ENCODE measurements at places on chromosomes 3 and 15. TPM values are rescaled to one million over a fixed set of nuclear protein-coding genes. Genes with fewer than 3 reads are reported as not detected.

EHD4 gene
- 17.2 TPM for total RNA-seq

DNA sequence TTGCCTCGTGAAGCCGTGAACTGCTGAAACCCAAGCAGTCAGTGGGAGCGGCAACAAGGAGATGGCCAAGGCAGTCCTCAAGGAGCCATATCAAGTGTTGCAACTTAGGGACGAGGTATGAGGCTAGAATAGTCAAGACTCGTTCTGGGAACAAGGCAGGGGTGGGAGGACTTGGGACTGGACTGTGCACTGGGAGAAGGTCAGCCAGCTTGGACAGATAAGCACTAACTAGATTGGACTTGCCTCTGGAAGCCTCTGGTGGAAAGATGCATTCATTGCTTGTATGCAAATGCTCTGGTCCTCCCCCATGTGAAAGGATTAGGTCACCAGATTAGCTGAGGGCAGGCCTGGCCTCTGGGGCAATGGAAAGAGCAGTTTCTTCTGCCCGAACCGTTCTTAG is 123.3 kb upstream of the CTNNB1 start:
- no peaks in the 10 kb centered on the region for H3K36me3 ChIP-seq
- H3K27me3 ChIP-seq: peaks cover 10% of the 10 kb centered on the region
- no peak for DNase-seq
- no peak overlapping the region for H3K4me3 ChIP-seq
- H3K27ac ChIP-seq: no peak overlapping the region

DNA sequence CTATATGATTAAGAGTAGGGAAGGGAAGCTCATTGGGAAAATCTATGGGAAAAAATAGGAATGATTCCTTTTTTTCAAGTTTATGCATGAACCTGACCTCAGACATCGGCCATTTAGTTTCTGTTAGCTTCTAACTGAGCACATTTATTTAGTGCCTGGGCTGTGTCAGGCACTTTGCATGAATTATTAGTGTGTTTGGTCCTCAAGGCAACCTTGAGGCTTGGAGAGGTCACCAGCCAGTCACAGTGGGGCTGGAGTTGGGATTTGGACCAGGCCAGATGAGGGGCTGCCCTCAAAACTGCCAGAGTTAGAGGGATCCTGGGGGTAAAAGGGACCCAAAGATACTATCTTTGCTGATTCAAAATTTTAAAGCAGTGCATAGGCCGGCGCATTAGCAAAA is 8.1 kb downstream of the SIAH2 start:
- H3K4me1 ChIP-seq: peaks cover 27% of the 10 kb centered on the region
- H3K36me3 ChIP-seq: peaks cover 9% of the 10 kb centered on the region
- no peak for DNase-seq
- H3K27me3 ChIP-seq: no peaks in the 10 kb centered on the region

DNA sequence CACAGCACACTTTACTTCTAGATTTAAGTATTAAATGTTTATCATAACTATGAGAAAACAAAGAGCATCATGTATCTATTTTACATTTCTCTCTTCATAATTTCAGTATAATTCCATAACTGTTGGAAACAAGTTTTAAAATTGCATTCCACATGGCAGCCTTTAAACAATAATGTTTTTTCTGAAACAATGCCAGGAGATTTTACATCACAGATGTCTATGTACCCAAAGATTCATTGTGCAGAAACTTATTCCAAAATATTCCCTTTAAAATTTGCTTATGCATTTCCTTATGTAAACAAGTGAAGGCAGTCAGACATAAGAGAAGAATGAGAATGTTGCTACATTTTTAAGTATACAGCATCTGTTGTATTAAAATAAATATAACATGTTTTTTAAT is 324.9 kb upstream of the COL8A1 start:
- H3K27ac ChIP-seq: no peak overlapping the region
- H3K27me3 ChIP-seq: no peaks in the 10 kb centered on the region
- H3K36me3 ChIP-seq: no peaks in the 10 kb centered on the region
- no peaks in the 10 kb centered on the region for H3K4me1 ChIP-seq
- DNase-seq: no peak

GRCh38 chr3:47261301-47261700 is 21.3 kb downstream of the KIF9 start:
- H3K4me3 ChIP-seq: no peak overlapping the region
- no peaks in the 10 kb centered on the region for H3K36me3 ChIP-seq
- no peaks in the 10 kb centered on the region for H3K27me3 ChIP-seq
- DNase-seq: no peak
- H3K4me1 ChIP-seq: peaks cover 7% of the 10 kb centered on the region

CCDC39 gene
- 0.22 TPM for total RNA-seq

GRCh38 chr3:110859336-110859735 is 212.3 kb upstream of the NECTIN3 start:
- H3K27ac ChIP-seq: peak overlapping the region; percentile 82
- peak overlapping the region; percentile 14 for H3K4me3 ChIP-seq
- no peak for DNase-seq
- H3K36me3 ChIP-seq: no peaks in the 10 kb centered on the region
- no peaks in the 10 kb centered on the region for H3K27me3 ChIP-seq
- H3K4me1 ChIP-seq: peaks cover 11% of the 10 kb centered on the region

FBXL22 gene
- 0.31 TPM for total RNA-seq

REC114 gene
- not detected for total RNA-seq

- H3K4me1 ChIP-seq: peaks cover 4% of the 10 kb centered on the region
- H3K27me3 ChIP-seq: no peaks in the 10 kb centered on the region
- H3K4me3 ChIP-seq: no peak overlapping the region
- DNase-seq: no peak
Measured at GRCh38 chr3:178823150-178823549, 248.5 kb downstream of the ZMAT3 start.

LIPC gene
- total RNA-seq: 5.9 TPM

GP9 gene
- total RNA-seq: not detected

GRCh38 chr3:127848131-127849129 is 26.1 kb upstream of the MGLL start:
- no peak for DNase-seq
- H3K36me3 ChIP-seq: no peaks in the 10 kb centered on the region
- no peak overlapping the region for H3K4me3 ChIP-seq
- peaks cover 1% of the 10 kb centered on the region for H3K4me1 ChIP-seq
- H3K27ac ChIP-seq: no peak overlapping the region

TF gene
- 3.8 TPM for total RNA-seq

IQCF2 gene
- not detected for total RNA-seq

SLC12A8 gene
- total RNA-seq: 9.2 TPM

- H3K36me3 ChIP-seq: no peaks in the 10 kb centered on the region
- no peak for DNase-seq
- H3K4me3 ChIP-seq: no peak overlapping the region
- H3K27me3 ChIP-seq: peaks cover 21% of the 10 kb centered on the region
Measured at GRCh38 chr3:127193341-127193740, 410 bp downstream of the PRR23E start.

DNA sequence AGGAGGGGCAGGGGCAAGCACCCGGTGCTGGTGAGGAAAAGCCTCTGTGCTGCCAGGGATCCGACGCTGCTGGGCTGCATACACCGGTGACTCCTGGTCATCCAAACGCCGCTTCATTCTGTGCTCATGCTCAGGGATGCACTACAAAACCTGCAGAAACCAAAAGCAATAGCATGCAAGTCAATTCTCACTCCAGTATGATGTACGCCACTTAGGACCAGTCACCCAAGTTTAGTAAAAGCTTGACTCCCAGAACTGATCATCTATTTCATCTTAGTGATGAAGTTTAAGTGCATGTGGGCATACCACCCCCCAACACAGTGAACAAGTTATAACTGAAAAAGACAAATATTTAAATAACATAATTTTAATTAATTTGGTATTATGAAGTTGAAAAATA is 21.2 kb downstream of the SIN3A start:
- peaks cover 14% of the 10 kb centered on the region for H3K4me1 ChIP-seq
- no peak overlapping the region for H3K4me3 ChIP-seq
- no peaks in the 10 kb centered on the region for H3K27me3 ChIP-seq
- peak overlapping the region; percentile 20 for H3K27ac ChIP-seq
- DNase-seq: no peak

- H3K4me1 ChIP-seq: peaks cover 5% of the 10 kb centered on the region
- peak overlapping the region; percentile 82 for H3K4me3 ChIP-seq
- peaks cover 10% of the 10 kb centered on the region for H3K27me3 ChIP-seq
- DNase-seq: no peak
Measured at GRCh38 chr3:180990505-180990904, 969 bp upstream of the DNAJC19 start.

DUOXA1 gene
- total RNA-seq: 1.4 TPM

BFSP2 gene
- not detected for total RNA-seq

- DNase-seq: no peak
Measured at GRCh38 chr15:73139744-73140553, 87.7 kb downstream of the NEO1 start.

DNA sequence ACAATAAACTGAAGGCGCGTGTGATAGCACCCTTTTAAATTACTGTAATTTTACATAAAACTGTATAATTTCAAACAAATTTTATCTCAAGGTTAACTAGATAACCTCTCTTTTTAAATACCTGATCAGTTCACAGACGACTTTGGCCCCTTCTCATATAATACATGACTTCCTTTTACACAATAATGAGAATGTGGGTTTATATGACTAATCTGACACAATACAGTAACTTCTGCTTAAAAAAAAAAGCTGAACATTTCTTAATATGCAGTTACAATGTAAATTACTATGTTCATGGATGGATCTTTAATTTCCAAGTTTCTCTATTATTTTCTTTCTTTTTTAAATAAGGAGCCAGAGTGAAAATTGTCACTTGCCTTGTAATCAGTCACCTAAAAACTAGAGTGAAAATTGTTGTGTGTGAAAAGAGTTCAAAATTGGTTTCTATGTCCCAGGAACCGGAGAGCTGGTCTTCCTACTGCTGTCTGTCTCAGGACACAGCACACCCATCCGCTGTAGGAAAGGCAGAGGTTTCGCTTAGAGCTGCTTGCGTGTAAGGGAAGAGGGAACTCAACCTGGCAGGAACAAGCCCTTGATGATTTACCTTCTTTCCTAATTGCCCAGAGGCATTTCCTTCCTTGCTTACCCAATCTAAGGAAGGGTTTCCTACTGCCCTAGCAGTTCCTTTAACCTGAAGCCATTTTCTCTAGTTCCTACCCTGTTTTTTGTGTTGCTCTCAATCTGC is 33.3 kb downstream of the PLD1 start:
- no peaks in the 10 kb centered on the region for H3K36me3 ChIP-seq
- no peaks in the 10 kb centered on the region for H3K27me3 ChIP-seq
- peaks cover 38% of the 10 kb centered on the region for H3K4me1 ChIP-seq
- H3K27ac ChIP-seq: peak overlapping the region; percentile 82

TIMP4 gene
- not detected for total RNA-seq

DNA sequence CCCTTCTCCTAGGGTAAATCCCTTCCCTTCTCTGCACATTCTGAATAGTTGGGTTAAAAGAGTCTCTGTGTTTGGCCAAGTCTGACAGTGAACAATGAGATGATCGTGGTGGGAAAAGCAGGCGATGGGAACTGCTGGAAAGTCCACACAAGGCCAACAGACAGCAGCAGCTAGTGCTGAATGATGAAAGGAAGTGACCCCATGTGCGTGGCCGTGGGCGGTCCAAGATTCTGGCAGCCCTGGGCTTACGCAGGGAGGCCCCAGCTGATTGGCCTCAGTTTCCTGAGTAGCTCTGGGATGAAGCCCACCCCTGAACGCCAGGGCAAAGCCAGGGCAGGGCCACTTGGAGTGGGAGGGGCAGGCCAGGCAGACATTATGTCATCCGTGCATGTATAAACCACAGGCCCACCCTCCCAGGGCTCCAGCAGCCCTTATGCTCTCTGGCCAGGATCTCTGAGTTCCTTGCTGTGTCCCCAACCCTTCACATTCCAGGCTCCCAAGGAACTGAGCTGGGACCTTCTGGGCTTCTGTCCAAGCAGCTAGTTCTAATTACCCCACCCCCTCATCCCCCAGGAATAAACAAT is 57.8 kb downstream of the CDC25A start:
- peaks cover 1% of the 10 kb centered on the region for H3K4me1 ChIP-seq
- no peak for DNase-seq
- no peaks in the 10 kb centered on the region for H3K27me3 ChIP-seq
- H3K36me3 ChIP-seq: no peaks in the 10 kb centered on the region
- peak overlapping the region; percentile 56 for H3K27ac ChIP-seq

- DNase-seq: no peak
- H3K27ac ChIP-seq: no peak overlapping the region
- H3K27me3 ChIP-seq: no peaks in the 10 kb centered on the region
- no peak overlapping the region for H3K4me3 ChIP-seq
Measured at GRCh38 chr15:28987337-28987736, 101.6 kb downstream of the APBA2 start.

LRRC3B gene
- 0.29 TPM for total RNA-seq

DNA sequence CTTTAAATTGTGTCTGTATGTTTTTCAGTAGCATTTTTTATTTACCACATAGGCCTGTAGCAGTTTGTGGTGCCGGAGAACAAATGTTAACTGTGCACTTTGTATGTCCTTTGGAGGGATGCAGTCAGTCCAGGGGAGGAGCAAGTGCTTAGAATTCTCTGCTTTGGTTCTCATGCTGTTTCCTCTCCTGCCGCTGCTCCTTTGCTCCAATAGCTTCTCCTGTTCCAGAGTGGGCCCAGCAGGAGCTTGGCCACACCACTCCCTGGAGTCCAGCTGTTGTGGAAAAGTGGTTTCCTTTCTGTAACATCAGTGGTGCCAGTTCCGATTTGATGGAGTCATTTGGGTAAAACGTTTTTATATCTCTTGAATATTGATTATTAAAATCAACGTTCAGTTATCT is 16.6 kb downstream of the TICRR start:
- H3K4me1 ChIP-seq: no peaks in the 10 kb centered on the region
- no peaks in the 10 kb centered on the region for H3K36me3 ChIP-seq

GRCh38 chr3:140223631-140224030 is 288.6 kb downstream of the CLSTN2 start:
- H3K36me3 ChIP-seq: no peaks in the 10 kb centered on the region
- H3K27me3 ChIP-seq: no peaks in the 10 kb centered on the region

DNA sequence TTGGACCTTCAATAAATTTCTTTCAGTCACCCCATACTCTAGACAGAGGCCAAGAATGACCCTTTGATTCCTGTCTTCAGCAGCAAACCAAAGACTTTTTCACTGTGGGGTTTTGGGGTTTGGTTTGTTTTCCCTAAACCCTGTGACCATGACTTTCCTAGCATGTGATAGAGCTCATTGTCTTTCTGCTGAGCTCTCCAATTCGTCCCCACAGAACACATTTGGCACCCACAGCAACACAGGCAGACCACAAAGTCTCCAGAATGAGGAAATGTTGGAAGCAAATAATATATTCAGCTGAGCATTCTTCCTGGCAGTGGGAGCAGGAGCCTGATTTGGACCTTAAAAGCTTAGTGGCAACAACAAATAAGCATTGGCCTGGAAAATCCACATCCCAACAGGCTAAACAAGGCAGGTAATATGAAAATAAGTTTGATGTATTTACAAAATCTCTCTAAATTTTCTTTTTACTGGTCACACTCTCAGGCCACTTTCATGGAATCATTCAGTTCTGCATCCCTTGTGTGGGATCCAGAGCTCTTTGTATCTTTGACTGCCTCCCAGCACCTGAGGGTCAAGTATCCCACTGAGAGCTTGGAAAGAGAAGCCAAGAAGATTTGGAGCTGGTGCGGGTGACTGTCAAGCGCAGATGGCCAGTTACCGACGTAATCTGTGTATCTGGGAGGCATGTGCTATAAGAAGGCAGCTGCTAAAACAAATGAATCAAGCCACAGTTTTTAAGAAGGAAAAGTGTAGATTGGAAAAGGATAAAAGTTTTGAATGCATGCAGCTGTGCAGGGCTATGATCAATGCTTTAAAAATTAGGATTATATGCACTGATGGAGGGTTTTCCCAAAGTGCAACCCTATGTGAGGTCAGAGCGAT is 36.5 kb upstream of the CPB1 start:
- DNase-seq: no peak
- no peak overlapping the region for H3K4me3 ChIP-seq
- no peaks in the 10 kb centered on the region for H3K36me3 ChIP-seq
- H3K4me1 ChIP-seq: peaks cover 6% of the 10 kb centered on the region
- no peak overlapping the region for H3K27ac ChIP-seq

GRCh38 chr3:67529337-67529736 is 125.1 kb downstream of the SUCLG2 start:
- H3K4me1 ChIP-seq: peaks cover 9% of the 10 kb centered on the region
- no peaks in the 10 kb centered on the region for H3K27me3 ChIP-seq
- no peak for DNase-seq
- H3K4me3 ChIP-seq: no peak overlapping the region
